Immature natural killer cell (primary cell): ENCODE measurements at places on chromosomes 2 and 18.

DNA sequence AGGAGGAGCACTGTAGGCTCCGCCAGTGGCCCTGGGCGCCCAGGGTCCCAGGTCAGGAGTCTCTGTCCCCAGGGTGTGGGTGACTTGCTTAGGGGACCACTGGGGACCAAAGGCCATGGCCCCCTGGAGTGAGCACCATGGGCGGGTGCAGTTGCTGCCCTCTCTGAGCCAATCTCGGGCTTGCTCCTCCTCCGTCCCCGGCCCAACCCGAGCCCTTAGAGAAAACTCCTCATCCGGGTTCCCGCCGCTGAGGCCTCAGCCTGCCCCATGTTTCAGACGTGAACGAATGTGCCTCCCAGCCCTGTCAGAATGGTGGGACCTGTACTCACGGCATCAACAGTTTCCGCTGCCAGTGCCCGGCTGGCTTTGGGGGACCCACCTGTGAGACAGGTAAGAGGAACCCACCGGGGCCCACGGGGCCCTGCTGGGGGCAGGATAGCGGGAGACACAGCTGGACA is 38.6 kb downstream of the SNED1 start:
- no peak for DNase-seq

- DNase-seq = no peak
Measured at GRCh38 chr18:65748321-65748720, 2.5 kb upstream of the CDH7 start.

DNA sequence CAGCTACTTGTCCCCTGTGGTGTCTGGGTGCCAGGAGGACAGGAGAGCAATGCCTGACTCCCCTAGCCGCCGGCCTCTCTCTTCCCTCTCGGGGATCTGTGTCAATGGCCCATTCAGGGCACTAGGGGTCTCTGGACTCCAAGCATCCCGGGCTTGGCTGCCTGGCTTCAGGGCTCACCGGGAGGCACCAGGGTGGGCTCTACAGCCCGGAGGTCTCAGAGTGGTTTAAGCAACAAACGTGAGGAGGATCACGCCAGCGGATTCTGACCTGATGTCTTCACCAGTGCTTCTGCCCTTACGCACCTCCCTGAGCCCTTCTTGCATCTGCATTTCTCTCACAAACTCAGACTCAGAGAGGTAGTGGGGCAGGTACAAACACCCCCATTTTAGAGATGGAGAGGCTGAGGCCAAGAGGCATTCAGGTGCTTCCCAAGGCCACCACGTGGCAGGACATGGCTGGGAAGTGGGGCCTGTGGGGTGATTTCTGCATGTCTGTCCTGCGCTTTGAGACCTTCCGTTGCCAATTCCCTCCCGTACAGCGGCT is 243.0 kb downstream of the CELF4 start:
- DNase-seq = no peak

- DNase-seq = no peak
Measured at GRCh38 chr18:63871836-63872235, 15.7 kb upstream of the SERPINB2 start.

- no peak for DNase-seq
Measured at GRCh38 chr2:10889651-10890215, 22.0 kb upstream of the KCNF1 start.

- DNase-seq = no peak
Measured at GRCh38 chr18:46469186-46469915, 187.7 kb downstream of the LOXHD1 start.

GRCh38 chr2:216775043-216775453 is 79.7 kb upstream of the IGFBP5 start:
- DNase-seq = no peak

DNA sequence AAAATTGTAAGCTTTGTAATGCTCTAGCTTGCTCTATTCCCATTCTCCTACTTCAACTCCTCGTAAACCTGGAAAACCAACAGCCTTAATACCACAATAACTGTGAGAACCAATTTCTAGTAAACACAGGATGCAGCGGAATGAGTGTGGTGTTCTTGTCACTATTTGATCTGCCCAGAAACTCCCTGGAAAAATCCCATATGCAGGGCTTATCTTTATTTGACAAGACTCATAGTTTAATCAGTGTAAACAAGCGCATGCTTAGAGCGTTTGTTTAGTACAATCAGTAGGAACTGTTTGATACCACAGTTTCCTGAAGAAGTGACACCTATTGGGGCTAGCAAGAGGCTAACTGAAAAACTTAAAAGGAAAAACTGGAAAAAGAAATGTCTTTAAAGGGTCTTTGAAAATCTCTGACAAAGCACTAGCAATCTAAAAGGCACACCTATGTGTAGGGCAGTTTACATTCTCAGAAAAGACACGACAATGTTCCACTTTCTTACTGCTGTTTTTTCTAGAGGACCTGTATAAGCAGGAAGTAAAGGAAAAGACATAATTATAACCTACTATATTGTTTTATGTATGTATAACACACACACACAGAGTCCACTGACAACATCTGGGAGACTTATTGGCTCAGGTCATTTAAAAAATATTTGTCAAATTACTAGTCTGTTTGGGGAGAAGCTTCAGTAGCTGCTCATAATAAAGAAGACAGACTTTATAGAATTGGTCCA is 241.4 kb upstream of the KLHL14 start:
- no peak for DNase-seq

DNA sequence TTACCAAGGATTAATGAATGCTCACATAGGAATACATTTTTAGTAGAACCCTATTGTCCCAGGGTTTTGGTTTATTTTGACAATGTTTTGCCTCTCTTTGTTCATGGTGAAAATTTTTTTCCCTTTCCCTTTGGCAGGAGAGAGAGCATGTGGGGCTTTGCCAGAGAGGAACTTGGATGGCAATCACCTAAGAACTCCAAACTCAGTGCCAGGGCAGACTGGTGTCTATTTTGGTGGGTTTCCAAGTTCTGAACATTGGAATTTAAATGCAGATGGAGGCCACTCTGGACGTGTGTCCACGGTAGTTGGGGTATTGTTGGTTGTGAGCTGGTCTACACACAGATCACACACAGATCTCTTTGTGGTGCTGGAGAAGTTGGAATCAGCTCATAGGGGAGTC is 2091.1 kb upstream of the PIK3C3 start:
- DNase-seq = no peak

GRCh38 chr2:127593228-127594115 is 52.5 kb upstream of the GPR17 start:
- DNase-seq = no peak

DNA sequence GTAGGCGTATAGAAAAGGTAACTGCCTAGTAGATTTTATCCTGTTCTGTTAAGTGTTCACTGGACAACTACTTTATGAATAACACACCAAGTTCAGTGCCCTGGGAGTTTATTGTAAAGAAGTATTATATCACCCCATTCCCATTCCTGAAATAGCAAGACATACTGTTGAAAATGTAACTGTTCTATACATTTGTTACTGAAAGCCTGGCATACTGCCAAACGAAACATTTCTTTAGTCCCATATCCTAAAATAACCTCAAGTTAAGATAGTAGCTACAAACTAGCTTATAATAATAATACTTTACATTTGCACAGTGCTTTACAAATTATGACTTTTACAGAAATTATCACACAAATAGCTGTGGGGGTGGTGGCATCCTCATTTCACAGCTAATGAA is 25.1 kb downstream of the SPDYA start:
- DNase-seq = no peak

DNA sequence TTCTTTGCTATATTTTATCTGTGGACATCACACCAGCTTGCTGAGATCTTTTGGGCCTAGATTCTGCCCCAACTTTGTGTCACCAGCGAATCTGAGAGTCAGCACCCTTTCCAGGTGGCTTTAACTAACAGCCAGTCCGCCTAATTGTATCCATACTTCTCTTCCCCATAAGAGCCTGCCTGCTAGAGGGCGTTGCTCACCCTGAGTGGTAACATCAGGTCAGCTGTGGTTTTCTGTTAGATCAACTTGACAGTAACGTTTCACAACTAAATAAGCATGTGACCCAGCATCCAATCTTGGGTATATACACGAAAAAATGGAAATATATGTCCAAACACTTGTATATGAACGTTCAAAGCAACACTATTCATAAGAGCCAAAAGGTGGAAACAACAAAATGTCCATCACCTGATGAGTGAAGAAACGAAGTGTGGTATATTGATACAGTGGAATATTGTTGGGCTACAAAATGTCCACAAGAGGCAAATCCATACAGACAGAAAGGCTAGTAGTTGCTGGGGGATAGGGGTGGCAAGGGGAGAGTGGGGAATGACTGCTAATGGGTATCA is 24.9 kb downstream of the EFHD1 start:
- DNase-seq = no peak

- no peak for DNase-seq
Measured at GRCh38 chr2:26712486-26713465, 20.3 kb downstream of the KCNK3 start.

DNA sequence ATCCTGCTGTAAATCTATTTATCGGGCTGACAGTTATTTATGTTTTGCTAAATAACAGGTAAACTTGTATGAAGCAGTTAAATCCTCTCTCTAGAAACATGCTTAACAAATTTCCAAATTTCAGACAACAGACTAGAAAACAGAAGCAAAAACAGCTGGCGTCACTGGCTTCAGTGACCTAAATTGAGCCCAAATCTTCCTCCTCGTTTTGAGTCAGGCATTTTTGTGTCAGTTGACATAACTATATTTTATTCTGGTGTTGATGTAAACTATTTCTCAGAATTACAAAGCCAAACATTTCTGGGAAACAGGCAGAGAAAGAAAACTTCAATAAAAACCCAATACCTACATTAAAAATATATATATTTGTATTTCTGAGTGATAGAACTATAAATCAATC is 21.7 kb downstream of the RBMS1 start:
- no peak for DNase-seq

GRCh38 chr18:65990944-65991708 is 240.3 kb downstream of the CDH7 start:
- no peak for DNase-seq
